COLO829 (cell line): ENCODE measurements at places on chromosomes 11 and 22.
A peak's percentile ranks its signal among the peaks of the same experiment; 100 is the strongest.

- DNase-seq, result no peak
Observed at GRCh38 chr11:122814401-122814800, 23.9 kb upstream of the CRTAM start.

- no peak for DNase-seq
Observed at GRCh38 chr22:33426451-33426850, 368.3 kb upstream of the SYN3 start.

DNA sequence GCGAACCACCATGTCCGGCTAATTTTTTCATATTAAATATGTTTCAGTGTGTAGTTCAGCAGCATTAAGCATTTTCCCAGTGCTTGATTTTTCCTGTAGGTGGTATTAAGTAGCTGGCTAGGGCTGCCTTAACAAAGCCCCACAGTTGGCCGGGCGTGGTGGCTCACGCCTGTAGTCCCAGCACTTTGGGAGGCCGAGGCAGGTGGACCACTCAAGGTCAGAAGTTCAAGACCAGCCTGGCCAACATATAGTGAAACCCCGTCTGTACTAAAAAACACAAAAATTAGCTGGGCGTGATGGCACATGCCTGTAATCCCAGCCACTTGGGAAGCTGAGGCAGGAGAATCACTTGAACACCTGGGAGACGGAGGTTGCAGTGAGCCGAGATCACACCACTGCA lies 33.5 kb upstream of the TOLLIP start:
- DNase-seq, result no peak

DNA sequence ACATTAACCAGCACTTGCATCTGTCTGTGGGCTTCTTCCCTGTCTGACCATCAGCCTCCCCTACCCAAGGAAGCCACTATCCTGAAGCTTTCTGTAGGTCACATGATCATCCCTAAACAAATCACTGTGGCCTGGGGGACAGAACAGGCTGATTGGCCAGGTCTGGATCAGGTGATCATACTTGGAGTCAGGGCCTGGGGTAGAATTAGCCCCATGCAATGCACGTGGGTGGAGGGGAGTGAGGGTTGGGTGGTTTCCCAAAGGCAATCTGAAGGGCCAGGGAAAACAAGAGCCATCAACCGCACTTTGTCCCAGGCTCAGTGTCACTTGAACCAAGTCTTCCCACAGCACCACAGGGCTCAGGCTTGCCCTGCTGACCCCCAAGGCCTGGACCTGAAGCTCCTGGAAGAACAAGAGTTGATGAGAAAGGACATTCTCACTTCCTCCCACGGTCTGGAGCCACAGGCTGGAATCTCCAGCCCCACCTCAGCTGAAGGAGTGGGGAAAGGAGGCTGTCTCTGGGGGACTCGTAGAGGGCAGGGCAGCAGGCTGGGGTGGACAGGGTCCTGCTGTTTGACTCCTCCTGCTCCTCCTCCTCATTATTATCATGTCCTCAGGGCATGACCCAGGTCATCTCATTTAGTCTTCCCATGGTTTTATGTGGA lies 31.5 kb upstream of the TSPAN18 start:
- no peak for DNase-seq

- DNase-seq, result peak; percentile 82
Observed at GRCh38 chr22:42769574-42770447, 49.1 kb upstream of the A4GALT start.

DNA sequence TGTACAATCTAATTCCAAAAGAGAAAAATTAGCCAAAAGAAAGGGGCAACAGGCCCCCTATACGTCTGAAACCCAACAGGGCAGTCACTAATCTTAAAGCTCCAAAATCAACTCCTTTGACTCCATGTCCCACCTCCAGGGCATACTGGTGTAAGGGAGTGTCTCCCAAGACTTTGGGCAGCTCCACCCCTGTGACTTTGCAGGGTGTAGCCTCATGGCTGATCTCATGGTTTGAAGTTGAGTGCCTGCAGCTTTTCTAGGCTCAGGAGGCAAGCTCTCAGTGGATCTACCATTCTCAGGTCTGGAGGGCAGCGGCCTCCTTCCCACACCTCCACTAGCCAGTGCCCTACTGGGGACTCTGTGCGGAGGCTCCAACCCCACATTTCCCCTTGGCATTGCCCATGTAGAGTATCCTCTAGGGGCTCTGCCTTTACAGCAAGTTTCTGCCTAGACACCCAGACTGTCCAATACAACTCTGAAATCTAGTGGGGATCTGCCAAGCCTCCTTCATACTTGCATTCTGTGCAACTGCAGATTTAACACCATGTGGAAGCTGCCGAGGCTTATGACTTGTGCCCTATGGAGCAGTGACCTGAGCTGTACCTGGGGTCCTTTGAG lies 94.5 kb downstream of the TRIM29 start:
- no peak for DNase-seq

- peak; percentile 81 for DNase-seq
Observed at GRCh38 chr11:10201343-10201742, 92.7 kb downstream of the SBF2 start.

- DNase-seq, result peak; percentile 52
Observed at GRCh38 chr22:23591201-23591791, 11.2 kb upstream of the IGLL1 start.

- DNase-seq, result no peak
Observed at GRCh38 chr22:29528144-29528543, 25.4 kb downstream of the THOC5 start.

DNA sequence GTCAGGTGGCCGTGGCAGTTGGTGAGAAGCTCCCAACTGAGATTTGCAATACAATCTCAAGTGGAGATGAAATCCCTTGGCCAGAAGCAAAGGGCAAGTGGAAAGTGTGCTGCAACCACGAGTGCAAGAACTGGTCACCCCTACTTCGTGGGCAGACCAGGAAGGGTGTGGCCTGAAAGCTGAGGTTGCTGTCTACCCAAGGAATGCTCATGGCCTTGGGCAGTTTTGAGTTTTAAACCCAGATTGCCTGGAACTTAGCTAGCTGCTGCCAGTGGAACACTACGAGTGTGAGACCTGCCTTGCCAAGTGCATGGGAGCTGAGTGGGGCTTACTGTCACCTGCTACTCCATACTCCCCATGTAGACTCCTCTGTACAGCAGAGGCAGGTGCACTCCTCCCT lies 113.3 kb upstream of the FAT3 start:
- DNase-seq, result no peak

GRCh38 chr11:2095198-2095520 lies 44.0 kb downstream of the IGF2 start:
- no peak for DNase-seq
